ENCODE measurements at places on chromosomes 13 and 19.

DNA sequence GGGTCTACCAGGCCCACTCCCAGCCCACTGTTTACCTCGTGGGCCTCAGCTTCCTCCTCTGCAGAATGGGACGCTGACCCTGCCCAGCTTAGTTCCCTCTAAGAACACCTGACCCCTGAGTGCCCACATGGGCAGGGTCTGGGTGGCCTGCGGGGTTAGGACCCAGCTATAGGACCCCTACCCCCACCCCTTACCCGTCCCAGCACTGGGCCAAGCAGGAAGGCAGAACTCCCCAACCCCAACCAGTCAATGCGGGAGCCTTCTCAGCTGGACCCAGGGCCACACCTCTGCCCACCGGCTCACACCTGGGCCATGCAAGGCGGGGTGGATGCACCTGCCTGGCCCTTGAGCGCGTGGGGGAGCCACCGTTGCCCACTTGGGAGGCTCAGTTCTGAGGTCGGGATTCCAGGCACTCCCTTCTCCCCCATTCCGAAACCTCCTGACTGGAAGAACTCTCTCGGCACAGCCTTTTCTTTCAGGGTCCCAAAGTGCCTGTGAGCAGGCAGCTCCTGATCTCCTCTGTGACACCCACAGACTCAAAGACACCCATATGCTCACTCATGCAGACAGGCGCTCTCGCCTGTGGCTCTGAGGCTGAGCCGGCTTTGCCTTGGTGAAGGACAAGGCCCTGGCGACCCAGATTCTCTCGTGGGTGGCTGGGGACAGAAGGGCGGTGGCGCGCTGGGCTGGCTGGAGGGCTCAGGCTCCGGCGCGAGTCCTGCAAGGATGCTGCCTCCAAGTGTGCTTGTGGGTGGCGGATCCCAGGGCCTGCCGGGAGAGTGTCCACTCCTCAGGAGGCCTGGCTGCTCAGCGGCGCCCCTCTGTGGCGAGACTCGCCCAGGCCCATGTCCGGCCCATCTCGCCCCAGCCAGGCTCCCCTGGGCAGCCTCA, 27.9 kb upstream of the PARP4 start:
- DNase-seq, result no peak

DNA sequence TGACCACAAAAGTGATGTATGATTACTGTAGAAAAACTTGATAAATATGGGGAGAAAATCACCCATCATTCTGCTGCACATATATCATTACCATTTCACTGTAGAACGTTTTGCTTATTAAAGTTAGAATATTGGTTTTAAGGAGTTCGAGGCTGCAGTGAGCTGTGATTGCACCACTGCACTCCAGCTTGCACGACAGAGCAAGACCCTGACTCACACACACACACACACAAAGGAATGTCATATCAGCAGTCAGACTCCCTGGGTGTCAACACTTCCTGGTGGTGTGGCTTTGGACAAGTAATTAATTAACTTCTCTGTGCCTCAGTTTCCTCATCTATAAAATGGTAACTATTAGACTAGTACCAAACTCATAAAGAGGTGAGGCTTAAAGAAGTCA, 11.3 kb upstream of the PNMA8A start:
- no peak for DNase-seq

- no peak for DNase-seq
Observed at GRCh38 chr19:42193706-42194105, 23.8 kb downstream of the DEDD2 start.

DNA sequence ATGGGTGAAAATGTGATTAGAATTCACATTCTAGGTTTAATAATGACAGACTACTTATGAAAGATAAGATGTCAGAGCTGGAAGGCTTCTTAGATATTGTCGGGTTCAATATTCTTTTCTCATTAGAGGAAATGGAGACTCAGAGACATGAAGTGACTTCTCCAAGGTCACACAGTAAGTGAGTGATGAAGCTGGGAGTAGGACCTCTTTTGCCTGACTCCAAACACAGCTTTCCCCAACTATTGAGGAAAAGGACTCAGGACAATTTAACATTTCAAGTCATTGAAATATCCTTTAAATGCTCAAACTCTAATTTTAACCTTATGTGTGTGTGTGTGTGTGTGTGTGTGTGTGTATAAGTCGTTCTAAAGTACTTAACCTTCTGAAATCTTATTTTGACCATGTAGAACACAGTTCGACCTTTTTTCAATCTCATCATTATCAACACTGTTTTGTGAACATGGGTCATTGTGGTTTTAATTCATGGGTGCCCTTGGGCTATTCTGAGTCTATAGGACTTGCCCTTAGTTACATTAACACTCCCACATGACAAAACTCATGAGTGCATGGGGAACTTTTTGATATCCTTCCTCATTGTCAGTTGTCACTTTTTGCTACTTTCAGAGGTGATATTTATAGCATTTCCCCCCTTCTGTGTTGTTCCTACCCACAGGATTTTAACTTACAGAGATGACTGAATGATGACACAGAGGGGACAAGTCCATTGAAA, 53.0 kb downstream of the LRCH1 start:
- no peak for DNase-seq

DNA sequence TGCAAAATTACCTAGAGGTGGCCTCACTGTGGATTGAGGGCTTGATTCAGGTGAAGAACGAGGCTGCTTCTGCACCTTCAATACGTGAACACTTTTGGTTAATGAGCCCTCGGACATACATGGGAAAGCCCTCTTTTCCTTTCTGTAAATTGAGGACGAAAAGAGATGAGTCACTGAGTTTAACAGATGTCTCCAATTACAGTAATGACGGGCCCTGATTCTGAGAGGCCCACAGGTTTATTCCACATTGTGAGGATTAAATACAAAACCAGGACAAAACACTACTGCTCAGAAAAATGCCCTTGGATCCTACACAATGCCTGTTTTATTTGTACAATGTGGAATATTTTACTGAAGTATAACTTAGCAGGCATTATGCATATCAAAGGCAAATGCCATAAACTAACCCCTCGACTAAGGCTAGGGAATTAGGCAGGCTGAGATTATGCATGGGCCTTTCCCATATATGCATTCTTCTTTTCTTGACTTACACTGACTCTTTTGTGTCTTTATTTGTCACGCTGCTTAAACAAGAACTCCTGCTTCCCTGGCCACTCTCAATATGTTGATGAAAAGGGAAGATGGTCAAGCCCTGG, 819.9 kb downstream of the OLFM4 start:
- DNase-seq, result no peak

GRCh38 chr13:38686577-38687245, at the start of gene FREM2:
Gene FREM2, plus strand, starts transcription at chr13:38687077. Its CDS starts 268 bp downstream, at chr13:38687345.
- DNase-seq, result no peak

DNA sequence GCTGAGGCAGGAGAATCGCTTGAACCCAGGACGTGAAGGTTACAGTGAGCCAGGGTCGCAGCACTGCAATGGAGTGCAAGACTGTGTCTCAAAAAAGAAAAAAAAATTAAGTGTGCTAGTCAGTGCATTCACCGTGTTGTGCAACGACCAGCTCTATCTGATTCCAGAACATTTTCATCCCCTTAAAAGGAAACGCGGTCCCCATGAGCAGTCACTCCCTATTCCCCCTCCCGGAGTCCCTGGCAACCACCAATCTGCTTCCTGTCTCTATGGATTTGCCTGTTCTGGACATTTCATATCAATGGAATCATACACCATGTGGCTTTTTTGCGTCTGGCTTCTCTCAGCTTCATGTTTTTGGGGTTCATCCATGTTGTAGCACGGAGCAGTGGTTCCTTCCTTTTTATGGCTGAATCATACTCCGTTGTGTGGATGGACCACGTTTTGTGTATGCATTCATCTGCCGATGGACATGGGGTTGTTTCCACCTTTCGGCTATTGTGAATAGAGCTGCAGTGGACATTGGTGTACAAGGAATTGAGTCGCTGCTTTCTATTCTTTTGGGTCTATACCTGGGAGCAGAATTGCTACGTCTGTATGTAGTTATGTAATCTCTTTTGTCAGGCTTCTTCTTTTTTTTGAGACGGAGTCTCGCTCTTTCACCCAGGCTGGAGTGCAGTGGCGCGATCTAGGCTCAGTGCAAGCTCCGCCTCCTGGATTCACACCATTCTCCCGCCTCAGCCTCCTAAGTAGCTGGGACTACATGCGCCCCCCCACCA, 19.8 kb downstream of the MYO9B start:
- DNase-seq, result no peak

GRCh38 chr19:18262144-18262543, 12.1 kb downstream of the IQCN start:
- DNase-seq, result no peak

All from CD4-positive, alpha-beta T cell treated with Interleukin-17A for 4 hours (primary cell).